Stimulated activated naive CD4-positive, alpha-beta T cell (primary cell): ENCODE measurements at places on chromosomes 7 and 10.

- DNase-seq: no peak
Observed at GRCh38 chr10:51358227-51358626, 283.9 kb downstream of the PRKG1 start.

- no peak for DNase-seq
Observed at GRCh38 chr10:113879691-113880090, 25.2 kb downstream of the NHLRC2 start.

- no peak for DNase-seq
Observed at GRCh38 chr10:72330069-72330426, 24.7 kb downstream of the DNAJB12 start.

DNA sequence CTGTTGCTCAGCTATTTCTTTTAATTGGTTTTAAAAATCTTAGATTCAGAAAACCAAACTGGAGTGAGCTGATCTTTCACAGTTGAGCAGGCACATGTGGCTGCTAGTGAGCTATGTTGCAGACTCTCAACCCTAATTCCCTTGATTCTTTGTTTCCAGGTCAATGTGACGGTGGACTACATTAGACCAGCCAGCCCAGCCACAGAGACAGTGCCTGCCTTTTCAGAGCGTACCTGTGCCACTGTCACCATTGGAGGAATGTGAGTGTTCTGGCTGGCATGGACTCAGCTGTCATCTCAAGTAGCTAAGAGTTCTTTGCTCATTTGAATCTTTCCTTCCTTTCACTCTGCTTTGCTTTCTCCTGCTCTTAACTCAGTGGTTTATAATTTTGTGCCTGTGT lies 187.1 kb downstream of the LRRC4 start:
- DNase-seq: no peak

DNA sequence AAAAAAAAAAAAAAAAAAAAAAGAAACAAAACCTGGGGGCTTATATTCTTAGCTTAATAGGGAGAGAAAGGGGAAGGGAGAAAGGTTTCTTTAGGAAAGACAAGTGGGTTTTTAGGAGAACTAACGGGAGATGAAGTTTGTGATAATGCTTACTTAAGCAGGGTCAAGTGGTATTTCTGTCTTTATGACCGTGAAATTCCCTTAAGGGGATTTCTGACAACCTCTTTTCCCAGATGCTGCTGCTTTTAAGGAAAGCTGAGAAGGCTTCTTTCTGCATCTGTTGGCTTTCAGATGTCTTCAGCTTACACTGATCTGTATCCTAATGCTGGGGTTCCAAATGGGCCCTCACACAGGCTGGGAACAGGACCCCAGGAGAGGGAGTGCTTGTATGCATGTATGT lies 42.6 kb downstream of the ADAMTS14 start:
- no peak for DNase-seq

DNA sequence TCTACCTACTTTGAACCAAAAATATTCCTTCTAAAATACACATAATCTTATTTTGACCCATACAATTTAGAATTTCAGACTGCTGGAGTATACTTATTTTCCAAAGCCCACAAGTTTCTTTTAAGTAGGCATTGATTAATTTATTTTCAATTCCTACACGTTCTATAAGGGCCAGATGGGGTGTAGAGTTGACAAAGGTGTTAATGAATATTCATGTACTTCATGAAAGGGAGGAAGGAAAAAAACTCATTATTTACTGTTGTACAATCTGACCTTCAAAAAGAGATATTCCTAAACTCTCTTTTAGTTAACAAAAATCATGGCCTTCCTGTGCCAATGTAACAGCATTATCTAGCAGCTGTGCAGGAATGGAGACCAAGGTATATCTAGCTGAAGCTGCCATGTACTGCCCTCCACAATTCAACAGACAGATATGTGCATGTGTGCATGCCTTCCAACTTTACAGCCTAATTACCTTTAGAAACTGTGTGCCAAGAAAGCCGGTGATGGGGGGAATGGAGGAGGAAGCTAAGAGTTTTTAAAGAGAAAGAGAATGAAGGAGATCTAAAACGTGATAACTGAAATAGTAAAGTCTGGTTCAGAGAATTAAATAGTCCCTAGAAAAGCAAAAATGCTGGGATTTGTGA lies 108.9 kb downstream of the UPF2 start:
- DNase-seq: no peak

- DNase-seq: no peak
Observed at GRCh38 chr7:48298779-48299178, 127.5 kb downstream of the ABCA13 start.

- DNase-seq: peak; percentile 26
Observed at GRCh38 chr7:97104719-97105238, 12.7 kb upstream of the SDHAF3 start.

- no peak for DNase-seq
Observed at GRCh38 chr10:82089327-82089726, 214.3 kb downstream of the NRG3 start.

DNA sequence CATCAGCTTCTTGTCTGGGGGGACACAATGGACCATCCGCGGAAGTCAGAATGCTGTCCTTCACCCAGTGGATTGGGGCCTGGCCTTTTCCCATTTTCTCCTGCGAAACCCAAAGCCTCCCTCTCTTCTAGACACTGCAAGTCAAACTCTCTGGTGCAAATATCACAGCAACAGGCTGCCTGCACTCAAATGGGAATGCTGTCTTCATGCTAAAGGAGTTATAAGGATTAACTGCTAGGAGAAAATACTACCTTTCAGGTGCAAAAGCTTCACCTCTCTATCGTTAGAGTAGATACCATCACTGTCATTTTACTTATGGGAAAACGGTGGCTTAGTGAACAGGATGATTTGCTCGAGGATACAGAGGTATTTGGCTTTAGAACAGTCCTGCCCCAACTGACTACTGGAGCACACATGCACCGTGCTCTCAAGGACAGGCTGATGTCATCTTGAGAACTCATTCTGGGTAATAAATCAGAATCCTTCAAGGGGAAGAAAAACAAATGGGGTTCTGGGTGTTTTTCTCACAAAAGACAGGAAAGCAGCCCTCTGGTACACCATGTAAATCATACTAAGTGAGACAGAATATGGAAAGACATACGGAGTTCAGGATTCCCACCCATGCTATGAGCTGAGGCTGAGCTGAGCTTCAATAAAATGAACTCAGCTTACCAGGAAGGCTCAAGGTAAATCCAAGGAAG lies 100.9 kb downstream of the SAMD9 start:
- DNase-seq: no peak

DNA sequence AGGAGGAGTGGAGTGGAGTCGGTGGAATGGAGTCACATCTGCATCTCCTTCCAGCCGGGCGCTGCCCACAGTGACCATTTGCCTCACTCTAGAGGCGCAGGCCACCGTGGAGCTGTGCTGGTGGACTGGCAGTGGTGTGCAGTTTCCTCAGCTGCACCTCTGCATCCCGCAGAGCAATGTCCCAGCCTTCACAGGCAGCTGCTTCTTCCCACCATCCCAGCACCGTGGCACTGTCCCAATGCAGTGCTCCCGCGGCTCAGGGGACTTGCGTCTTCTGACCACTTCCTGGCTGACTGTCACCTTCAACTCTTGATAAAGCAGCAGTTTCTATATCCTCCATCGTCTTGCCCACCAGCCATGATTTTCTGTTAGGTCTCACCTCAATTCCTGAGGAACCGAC lies 90.3 kb upstream of the SFMBT2 start:
- no peak for DNase-seq

GRCh38 chr7:99380032-99380822 lies 5.7 kb downstream of the ARPC1B start:
- DNase-seq: peak; percentile 29

- no peak for DNase-seq
Observed at GRCh38 chr10:71634531-71635164, 84.9 kb downstream of the C10orf105 start.

GRCh38 chr10:51588984-51589383 lies 110.4 kb downstream of the CSTF2T start:
- DNase-seq: no peak

DNA sequence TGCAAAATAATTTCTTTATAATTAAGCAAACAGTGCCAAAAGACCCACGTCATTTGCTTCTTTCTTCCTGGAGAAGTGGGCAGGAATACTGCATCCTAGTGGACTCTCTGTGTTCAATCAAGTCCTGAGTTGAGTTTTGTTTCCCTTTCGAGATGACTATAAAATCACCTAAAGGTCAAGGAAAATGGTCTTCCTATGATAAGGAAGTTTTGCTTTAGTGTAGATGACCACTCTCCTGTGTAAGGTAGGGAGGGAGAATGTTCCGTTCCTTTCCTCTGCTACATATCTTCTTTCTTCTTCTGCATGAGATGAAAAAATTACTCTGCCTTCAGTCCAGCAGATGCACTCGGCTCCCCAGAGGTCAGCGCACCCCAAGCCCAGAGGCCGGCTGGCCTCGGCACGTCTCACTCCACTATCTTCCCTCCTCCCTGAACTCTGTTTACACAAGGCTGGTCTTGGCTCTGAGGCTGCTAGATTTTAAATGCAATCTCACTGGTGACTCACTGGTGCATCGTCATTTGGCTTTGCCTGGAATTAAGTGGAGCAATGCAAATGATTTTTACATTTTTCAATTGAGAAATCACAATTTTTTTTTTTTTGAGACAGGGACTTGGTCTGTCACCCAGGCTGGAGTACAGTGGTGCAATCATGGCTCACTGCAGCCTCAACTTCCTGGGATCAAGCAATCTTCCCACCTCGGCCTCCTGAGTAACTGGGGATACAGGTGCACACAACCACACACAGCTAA lies 18.6 kb upstream of the VDAC2 start:
- no peak for DNase-seq

DNA sequence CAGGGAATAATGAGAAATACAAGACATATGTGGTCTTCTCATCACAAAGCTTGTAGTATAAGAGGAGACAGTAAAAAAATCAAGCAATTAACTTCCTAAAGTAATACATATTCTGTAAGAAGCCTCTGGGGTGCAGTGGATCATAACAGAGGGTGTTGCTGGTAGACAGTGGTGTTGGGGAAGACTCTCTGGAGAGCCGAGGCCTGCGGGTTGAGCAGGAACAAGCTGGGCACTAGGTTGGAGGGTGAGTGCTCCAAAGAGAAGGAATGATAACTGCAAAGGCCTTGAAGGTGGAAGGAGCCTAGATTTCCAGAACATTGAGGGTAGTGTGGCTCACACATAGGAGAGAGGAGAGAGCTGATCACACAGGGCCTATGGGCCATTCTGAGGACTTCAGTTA lies 1.5 kb downstream of the GIMAP4 start:
- no peak for DNase-seq

DNA sequence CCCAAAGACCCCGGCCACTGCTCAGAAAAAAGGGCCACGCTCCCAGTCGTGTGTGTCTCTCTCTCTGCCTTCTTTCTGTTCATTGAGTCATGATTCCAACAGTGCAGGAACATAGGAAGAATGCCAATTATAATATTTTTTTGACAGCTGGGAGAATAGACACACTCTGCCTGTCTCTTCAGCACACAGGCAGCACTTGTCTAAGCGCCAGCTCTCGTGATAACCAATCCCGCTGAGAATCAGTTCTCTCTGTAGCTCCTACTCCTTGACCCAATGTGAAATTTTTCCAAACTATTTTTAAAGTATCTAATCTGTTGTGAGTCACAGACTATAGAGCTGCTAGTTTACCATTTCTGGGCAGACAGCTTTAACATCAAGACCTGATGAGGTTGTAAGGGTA lies 145.7 kb upstream of the RHEB start:
- no peak for DNase-seq

- no peak for DNase-seq
Observed at GRCh38 chr10:48768144-48768766, 83.6 kb downstream of the WDFY4 start.

GRCh38 chr10:29618341-29619171 lies 16.2 kb downstream of the SVIL start:
- DNase-seq: no peak

GRCh38 chr10:49182776-49183175 lies 5.4 kb downstream of the TMEM273 start:
- no peak for DNase-seq

DNA sequence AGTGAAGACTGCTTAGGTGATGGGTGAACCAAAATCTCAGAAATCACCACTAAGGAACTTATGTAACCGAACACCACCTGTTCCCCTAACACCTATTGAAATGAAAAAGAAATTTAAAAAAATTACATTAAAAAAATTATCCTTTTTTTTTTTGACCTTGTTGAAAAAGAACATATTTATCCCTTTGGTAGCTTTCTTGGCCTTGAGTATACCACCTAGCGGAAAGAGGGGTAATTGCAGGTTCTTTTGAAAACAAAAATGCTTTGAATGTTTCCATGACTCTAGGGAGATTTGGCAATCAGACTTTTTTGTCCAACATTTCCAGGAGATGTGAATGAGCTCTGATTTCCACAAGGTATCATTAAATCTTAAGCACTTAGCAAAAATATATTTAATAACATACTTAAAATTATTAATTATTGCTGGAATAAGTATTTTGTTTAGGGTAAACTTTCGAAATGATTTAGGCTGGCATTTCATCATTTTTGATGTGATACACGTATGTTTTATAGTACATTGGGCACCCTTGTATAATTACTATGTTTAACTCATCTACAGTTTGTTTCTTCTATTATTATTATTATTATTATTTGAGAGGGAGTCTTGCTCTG lies 47.0 kb upstream of the ELMO1 start:
- no peak for DNase-seq

DNA sequence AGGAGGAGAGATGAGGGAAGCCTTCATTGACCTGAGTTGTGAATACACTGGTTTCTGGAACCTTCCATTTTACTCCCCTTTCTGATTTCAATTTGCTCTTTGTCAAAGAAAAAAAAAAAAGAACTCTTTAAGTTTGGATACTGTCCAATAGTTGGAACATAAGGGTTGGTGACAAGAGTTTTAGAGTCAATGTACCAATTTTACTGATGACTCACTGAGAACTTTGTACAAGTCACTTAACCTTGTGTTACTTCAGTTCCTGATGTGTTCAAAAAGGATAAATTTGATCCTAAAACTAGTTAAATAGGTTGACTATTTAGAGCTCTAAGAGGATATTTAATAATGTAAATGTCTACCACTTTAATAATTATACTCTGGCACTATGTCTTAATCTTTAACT lies 4.1 kb upstream of the CDK14 start:
- no peak for DNase-seq

DNA sequence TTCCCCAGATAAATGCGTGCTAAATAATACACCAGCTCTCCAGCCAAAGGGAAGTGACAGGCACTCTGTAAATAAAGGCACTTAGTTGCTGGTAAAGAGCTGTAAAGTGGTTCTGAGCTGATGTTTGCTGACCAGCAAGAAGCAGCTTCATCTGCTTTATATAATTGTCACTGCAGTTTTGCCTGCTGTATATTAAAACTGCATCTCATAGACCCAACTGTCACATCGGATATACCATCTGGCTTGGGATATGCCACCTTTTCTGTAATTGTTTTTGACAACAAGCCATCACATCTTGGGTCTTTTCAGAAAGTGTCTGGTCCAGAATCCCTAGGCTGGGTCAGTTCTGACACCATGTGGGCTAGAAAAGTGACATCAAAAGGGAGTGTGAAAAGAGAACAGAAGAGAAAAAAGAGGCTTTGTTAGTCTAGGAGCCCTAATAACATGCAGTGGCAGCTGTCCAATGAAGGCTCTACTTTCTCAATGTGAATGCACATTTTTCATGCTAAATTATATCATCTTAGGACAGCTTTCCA lies 697.6 kb downstream of the KCNMA1 start:
- DNase-seq: no peak

GRCh38 chr7:43117095-43117494 lies 4.6 kb downstream of the HECW1 start:
- DNase-seq: no peak

- no peak for DNase-seq
Observed at GRCh38 chr10:128473911-128474310, 347.7 kb upstream of the MKI67 start.

GRCh38 chr7:100946766-100947365 lies 2.5 kb upstream of the MUC3A start:
- no peak for DNase-seq
